ENCODE measurements at places on chromosomes 6 and 20.
A peak's percentile ranks its signal among the peaks of the same experiment; 100 is the strongest.

- peak; percentile 39 for DNase-seq
Measured at GRCh38 chr6:167565884-167566599, 241.2 kb downstream of the TTLL2 start.

DNA sequence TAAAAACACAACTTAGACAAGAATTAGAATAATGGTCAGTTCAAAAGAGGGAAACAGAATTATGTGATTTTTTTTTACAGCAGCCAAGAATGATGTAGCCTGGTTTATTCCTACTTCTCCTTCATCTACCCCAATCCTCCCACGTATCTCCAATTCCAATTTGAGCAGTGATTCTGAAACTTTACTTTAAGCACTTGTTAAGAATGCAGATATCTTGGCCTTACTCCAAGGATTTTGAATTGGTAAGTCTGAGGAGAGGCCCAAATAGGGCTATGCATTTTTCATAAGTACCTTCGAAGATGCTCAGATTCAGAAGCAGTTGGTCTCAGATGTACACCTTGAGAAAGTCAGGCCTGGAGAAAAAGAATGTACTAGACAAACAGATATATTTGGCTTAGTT, 233.4 kb upstream of the FLRT3 start:
- DNase-seq, result no peak

GRCh38 chr20:24628985-24629384, 159.6 kb downstream of the SYNDIG1 start:
- DNase-seq, result no peak

DNA sequence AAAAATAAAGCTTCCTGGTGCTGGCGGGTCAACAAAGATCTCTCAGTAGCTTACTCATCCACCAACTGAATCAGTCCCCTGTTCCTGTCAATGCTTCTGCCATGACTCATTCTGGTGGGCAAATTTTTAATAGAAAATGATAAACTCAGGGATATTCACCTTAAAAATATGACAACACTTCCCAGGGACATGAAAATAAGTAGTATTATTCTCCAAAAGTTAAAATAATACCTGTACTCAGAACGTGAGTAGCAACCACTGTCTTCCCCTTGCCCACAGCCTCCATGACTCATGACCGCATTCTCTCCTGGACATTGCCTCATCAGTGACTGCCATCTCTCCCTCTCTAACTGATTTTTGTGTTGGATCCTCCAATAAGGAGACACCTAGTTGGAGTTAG, 552.3 kb downstream of the KIF16B start:
- DNase-seq, result no peak

GRCh38 chr6:33427585-33428223, 7.8 kb downstream of the SYNGAP1 start:
- peak; percentile 57 for DNase-seq

DNA sequence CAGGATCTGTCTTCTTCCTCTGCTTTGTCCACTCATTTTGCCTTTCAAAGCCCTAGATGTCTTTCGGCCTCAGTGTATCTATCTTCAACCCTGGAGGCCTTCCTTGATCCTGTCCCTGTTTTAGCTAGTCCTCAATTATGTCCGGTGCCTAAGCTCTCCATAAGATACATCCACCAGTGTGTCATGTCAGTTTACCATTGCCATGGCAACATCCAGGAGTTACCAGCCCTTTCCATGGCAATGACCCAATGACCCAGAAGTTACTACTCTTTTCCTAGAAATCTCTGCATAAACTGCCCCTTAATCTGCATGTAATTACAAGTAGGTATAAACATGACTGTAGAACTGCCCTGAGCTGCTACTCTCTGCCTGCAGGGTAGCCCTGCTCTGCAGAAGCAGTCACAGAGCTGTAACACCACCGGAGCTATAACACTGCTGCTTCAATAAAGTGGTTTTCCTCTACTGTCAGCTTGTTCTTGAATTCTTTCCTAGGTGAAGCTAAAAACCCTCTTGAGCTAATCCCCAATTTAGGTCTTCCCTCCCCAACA, 712.1 kb upstream of the AGPAT4 start:
- no peak for DNase-seq

- no peak for DNase-seq
Measured at GRCh38 chr6:30411515-30412207, 66.7 kb downstream of the RPP21 start.
